Ascending aorta (tissue), 2 donors: ENCODE measurements at places on chromosomes 2 and 18. TPM values are rescaled to one million over a fixed set of nuclear protein-coding genes. Genes with fewer than 3 reads are reported as not detected.
A peak's percentile ranks its signal among the peaks of the same experiment; 100 is the strongest.

GRCh38 chr2:109129356-109129920, 433 bp downstream of the SH3RF3 start:
- peaks cover 7% of the 10 kb centered on the region for H3K4me1 ChIP-seq
- DNase-seq = peak; percentile 67
- no peaks in the 10 kb centered on the region for H3K27me3 ChIP-seq
- H3K27ac ChIP-seq = peak overlapping the region; percentile 76
- no peaks in the 10 kb centered on the region for H3K36me3 ChIP-seq
- H3K4me3 ChIP-seq = peak overlapping the region; percentile 67

DNA sequence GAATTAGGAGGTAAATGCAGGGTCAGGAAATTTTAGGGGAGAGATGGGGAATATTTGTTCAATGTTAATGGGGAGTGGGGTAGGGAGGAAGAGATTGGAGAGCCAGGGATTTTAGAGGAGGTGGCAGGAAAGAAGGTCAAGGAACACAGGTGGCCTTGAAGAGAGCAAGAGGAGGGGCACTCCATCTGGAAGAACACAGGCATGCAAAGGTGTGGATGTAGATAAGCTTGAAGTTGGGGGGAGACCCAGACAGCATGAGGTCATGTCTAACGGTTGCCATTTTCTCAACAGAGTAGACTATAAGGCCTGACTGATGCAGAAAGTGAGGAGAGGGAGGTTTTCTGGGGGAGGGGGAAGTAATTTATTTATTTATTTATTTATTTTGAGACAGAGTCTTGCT, 77.5 kb downstream of the MAIP1 start:
- H3K27ac ChIP-seq = no peak overlapping the region
- H3K36me3 ChIP-seq = no peaks in the 10 kb centered on the region
- no peaks in the 10 kb centered on the region for H3K4me1 ChIP-seq
- H3K4me3 ChIP-seq = no peak overlapping the region
- no peaks in the 10 kb centered on the region for H3K27me3 ChIP-seq

- peak overlapping the region; percentile 37 for H3K27ac ChIP-seq
- no peak overlapping the region for H3K4me3 ChIP-seq
- H3K36me3 ChIP-seq = no peaks in the 10 kb centered on the region
- peaks cover 54% of the 10 kb centered on the region for H3K4me1 ChIP-seq
- H3K27me3 ChIP-seq = no peaks in the 10 kb centered on the region
These were observed 6.1 kb downstream of the NCKAP1 start for GRCh38 chr2:183031911-183032794.

Gene ERFE
- 3.3 TPM for total RNA-seq

GRCh38 chr2:39356922-39357639, 80.0 kb downstream of the MAP4K3 start:
- no peaks in the 10 kb centered on the region for H3K4me1 ChIP-seq
- DNase-seq = no peak
- H3K36me3 ChIP-seq = peaks cover 8% of the 10 kb centered on the region
- no peak overlapping the region for H3K27ac ChIP-seq
- no peak overlapping the region for H3K4me3 ChIP-seq

DNA sequence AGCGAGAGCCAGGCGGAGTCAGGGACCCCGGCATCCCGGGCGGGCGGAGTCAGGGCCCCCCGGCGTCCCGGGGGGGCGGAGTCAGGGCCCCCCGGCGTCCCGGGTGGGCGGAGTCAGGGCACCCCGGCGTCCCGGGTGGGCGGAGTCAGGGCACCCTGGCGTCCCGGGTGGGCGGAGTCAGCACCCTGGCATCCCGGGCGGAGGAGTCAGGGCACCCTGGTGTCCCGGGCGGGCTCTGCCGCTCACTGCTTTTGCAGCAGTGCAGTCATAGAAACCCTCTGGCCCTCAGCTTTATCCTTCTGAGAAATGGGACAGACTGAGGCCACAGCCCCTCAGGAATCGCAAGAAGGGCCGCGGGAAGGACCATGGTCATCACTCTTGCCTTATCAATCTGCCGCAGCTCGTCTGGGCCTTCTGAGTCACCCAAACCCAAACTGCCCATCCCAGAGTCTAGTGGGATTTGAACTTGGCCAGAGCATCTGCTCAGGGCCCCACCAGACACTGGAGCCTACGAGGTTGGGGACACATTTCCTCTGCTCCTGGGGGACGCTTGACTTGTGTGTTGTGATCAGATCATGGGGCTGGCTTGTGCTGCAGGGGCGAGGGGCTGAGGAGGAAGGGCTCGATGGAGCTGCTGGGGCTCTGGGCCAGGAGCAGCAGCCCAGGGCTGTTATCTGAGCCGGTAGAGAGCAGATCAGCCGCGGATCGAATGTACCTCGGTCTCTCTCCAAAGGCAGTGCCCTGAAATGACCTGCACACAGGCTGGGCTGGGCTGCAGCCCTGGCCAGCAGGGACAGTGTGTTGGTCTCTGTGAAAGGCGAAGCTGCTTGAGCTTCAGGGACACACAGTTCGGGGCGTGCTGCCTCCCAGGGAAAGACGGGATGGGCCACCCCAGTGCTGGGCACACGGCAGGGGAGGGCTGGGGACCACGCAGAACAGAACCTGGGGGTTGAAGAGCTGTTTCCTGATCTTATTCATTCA, 290.1 kb upstream of the HDAC4 start:
- H3K36me3 ChIP-seq = no peaks in the 10 kb centered on the region
- H3K4me1 ChIP-seq = peaks cover 3% of the 10 kb centered on the region
- DNase-seq = peak; percentile 58
- no peak overlapping the region for H3K27ac ChIP-seq
- H3K4me3 ChIP-seq = no peak overlapping the region

Gene ZAP70
- 2.7 TPM for total RNA-seq

GRCh38 chr2:67996772-67997527, 65.9 kb downstream of the C1D start:
- H3K36me3 ChIP-seq = no peaks in the 10 kb centered on the region
- no peak for DNase-seq
- H3K4me1 ChIP-seq = no peaks in the 10 kb centered on the region
- no peaks in the 10 kb centered on the region for H3K27me3 ChIP-seq
- H3K4me3 ChIP-seq = no peak overlapping the region

DNA sequence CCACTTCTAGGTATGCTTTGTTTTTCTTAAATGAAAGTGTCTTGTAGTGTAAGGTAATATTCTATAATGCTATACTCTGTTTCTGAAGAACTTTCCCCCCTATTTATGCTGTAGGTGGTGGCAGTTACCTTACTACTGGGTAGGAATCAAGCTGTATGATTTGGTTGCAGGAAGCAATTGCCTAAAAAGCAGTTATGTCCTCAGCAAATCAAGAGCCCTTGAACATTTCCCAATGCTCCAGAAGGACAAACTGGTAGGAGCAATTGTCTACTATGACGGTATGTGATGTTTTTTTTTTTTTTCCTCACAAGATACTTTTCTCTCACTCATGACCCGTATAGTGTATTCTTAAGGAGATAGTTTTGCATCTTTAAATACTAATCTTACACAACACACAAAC, 77.0 kb downstream of the GPD2 start:
- H3K36me3 ChIP-seq = peaks cover 8% of the 10 kb centered on the region
- no peak overlapping the region for H3K4me3 ChIP-seq
- no peaks in the 10 kb centered on the region for H3K27me3 ChIP-seq
- H3K4me1 ChIP-seq = no peaks in the 10 kb centered on the region
- no peak overlapping the region for H3K27ac ChIP-seq

Gene SERPINB7
- total RNA-seq = not detected

Gene LRRFIP1
- 133 TPM for total RNA-seq

Gene UNC80
- 0.11 TPM for total RNA-seq

DNA sequence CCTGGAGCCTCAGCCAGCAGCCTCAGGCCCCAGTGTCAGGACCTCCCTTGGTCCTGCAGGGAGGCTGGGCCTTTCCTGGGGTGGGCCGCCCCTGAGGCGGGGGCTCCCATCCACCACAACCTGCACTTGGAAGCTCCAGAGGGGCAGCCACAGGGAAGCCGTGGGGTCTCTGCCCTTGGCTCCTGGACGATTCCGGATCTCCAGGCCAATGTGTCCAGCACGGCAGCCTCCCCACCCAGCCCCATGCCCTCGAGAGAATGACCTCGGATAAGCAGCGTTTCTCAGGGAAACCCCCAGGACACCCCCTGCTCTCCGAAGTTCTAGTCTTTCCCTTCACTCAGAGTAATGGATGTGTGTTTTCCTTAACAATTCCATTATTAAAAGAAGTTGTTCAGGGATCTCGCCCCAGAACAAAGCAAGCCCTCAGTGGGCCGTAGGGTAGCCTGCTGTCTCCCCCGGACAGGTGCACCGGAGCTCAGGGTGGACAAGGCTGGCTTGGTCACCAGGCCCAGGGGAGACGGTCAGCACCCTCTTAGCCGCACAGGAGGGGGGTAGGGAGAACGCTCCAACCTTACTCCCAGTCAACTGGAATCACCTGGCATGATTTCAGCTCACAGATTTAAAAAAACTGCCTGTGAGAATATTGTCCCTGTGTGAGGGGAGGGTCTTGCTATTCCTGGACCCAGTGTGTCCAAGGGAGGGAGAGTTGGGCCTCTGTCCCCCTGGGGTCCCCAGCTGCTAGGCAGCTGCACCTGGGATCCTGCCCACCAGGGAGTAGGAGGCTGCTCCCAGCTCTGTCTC, 72.2 kb upstream of the OTOS start:
- no peak overlapping the region for H3K4me3 ChIP-seq
- H3K27ac ChIP-seq = no peak overlapping the region
- no peaks in the 10 kb centered on the region for H3K4me1 ChIP-seq
- no peak for DNase-seq
- no peaks in the 10 kb centered on the region for H3K27me3 ChIP-seq
- no peaks in the 10 kb centered on the region for H3K36me3 ChIP-seq

- H3K27ac ChIP-seq = peak overlapping the region; percentile 46
- no peaks in the 10 kb centered on the region for H3K27me3 ChIP-seq
- peaks cover 4% of the 10 kb centered on the region for H3K4me1 ChIP-seq
- no peak for DNase-seq
These were observed 15.4 kb downstream of the HK2 start for GRCh38 chr2:74849228-74849892.

- H3K27me3 ChIP-seq = no peaks in the 10 kb centered on the region
- no peaks in the 10 kb centered on the region for H3K36me3 ChIP-seq
- H3K27ac ChIP-seq = no peak overlapping the region
- DNase-seq = no peak
These were observed 123.0 kb downstream of the KLHL29 start for GRCh38 chr2:23508066-23508390.

Gene SLC4A5
- 0.11 TPM for total RNA-seq

Gene GAL3ST2
- not detected for total RNA-seq
